SJCRH30 (cell line): ENCODE measurements at places on chromosomes 7 and 10.

DNA sequence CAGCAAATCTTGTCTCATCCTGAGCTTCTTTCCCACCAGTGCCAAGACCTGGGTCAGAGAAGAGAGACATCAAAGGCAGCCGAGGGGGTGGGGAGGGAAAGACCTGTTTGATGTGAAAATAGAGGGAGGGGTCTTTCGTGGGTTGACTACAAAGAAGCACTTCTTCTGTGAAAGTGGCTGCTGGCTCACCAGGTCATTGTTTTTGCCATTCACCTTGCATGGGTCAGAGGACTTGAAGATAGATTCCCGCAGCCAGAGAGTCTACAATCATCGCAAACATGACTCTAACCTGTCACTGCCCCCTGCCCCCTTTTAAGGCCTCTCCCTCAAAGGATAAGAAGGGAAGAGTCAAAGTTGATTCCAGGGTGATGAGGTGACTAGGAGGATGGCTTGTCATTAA lies 166.1 kb upstream of the BMPER start:
- DNase-seq, result no peak

- no peak for DNase-seq
Observed at GRCh38 chr7:50508471-50508943, 56.7 kb downstream of the DDC start.

- DNase-seq, result peak; percentile 65
Observed at GRCh38 chr7:148883266-148884048, 634 bp downstream of the EZH2 start.

- DNase-seq, result no peak
Observed at GRCh38 chr10:667096-667495, 22.4 kb downstream of the DIP2C start.

DNA sequence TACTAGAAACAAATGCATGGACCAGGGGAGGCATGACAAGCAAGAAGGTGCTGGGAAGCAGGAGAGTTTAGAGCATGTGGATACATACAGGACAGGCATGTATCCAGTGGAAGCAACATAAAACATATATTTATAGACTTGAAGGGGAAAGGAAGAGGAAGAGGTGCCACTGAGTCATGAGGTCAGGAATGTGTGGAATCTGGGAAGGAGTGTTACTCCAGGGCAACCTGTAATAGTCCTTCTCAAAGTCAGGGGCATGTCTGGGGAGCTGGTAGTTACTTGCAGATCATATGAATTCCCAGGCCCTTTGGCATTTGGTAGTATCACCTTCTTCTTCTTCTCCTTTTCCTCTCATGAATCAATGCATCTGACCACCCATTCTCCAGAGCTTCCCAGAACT lies 246.6 kb downstream of the XPNPEP1 start:
- no peak for DNase-seq

GRCh38 chr7:134697205-134697886 lies 50.7 kb downstream of the BPGM start:
- DNase-seq, result no peak
